Activated CD4-positive, alpha-beta T cell treated with anti-CD3 and anti-CD28 coated beads for 4 hours (primary cell): ENCODE measurements at places on chromosomes 1 and 21.

- DNase-seq, result no peak
Measured at GRCh38 chr1:23704834-23705495, 13.4 kb downstream of the RPL11 start.

GRCh38 chr1:67889466-67889865 is 56.2 kb upstream of the GNG12 start:
- no peak for DNase-seq

DNA sequence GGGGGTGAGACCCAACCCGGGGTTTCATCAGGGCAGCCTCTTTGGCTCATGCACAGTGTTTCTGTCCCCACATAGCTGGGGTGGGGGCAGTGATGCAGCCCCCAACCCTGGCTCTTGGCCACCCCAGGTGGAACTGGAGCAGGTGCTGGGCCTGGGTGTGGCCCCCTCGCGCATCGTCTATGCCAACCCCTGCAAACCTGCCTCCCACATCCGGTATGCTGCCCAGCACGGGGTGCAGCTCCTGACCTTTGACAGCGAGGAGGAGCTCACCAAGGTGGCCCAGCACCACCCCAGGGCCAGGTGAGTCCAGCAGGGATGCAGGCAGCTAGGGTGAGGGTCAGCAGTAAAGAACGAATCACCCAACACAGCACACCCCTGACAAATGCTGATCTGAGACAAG is 72.3 kb upstream of the TINAGL1 start:
- no peak for DNase-seq

GRCh38 chr1:112923234-112923958 is 32.6 kb downstream of the SLC16A1 start:
- no peak for DNase-seq

- no peak for DNase-seq
Measured at GRCh38 chr1:19222979-19223824, 13.1 kb upstream of the UBR4 start.

DNA sequence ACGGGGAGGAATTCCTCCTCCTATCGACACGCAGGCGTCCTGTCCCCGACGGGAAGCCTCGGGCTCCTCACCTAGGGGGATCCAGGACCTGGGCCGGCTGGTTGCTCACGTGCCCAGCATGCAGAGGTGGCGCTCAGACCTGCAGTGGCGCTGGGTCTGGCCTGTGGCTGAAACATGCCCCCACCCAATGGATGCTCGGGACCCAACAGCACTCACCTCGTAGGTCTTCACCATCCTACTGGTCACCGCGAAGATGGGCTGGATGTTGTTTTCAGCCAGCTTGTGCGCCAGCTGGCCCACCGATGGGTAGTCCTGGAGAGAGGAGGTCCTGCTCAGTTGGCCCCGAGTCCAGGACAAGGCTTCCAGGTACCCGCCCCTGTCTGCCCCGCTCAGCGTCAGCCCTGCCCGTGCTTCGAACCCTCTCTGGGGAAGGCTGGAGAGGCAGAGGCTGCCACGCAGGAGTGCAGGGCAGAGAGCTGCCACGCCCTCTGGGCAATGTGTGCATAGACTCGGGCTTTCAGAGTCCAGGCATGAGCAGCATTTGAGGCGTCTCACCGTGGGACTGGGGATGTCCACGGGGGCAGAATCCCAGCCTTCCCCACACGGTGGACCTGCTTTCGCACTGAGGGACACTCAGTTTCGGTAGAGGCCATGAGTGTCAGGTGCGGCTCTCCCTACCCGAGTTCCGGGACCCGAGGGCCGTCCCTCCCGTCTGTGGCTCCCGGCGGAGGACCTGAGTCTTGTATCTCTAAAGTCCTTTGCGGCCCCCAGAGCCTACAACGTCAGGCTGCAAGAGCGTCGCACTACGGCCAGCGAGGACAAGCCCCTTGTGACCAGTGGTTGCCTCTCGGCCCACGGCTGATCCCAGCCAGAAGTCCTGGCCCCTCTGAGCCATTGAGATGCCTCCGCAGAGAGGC is 21.6 kb downstream of the ITGB2 start:
- DNase-seq, result no peak

DNA sequence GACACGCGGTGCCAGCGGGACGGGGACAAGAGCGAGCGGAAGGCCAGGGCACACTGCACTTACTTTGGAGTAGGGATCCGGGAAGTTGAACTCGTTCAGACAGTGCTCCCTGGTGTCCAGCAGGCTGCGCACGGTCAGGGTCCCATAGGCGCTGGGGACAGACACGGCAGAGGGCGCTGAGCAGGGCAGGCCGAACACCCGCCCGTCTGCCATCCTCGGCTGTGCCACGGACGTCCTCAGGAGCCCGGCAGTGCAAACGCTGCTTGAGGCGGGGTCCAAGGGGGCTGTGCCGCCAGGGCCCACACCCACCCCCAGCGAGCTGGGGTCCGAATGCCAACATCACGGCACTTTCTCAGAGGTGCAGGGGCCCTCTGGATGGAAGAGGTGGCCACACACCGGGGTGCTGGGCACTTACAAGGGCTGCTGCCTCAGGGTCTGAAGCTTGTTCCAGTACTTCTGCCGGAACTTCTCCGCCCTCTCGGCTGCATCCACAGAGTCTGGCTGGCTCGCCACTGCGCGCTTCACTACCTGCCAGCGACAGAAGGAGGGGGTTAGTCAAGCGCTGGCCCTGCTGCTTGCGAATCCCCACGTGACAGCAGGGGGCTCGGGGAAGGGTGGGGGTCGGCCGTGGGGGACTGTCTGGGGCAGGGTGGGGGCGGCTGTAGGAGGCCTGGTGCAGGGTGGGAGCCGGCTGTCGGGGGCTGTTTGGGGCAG is 12.3 kb downstream of the PANK4 start:
- DNase-seq, result no peak

DNA sequence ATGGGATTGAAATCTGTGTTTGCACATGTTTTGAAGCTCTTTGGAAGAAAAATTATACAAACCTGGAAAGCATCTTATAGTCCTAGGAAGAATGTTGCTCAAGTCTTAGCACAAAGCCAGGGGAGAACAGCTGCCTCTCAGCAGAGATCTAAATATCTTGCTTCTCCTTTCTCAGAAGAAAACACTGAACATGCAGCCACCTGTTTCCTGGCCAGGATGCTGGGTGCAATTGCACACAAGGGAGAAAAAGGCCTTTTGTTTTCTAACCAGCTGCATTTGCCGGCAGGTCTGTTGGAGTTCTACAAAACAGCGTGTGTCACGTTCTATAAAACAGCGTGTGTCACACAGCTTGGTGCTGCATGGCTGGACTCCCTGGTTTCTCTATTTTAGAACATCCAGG is 259.6 kb upstream of the PLD5 start:
- DNase-seq, result no peak

DNA sequence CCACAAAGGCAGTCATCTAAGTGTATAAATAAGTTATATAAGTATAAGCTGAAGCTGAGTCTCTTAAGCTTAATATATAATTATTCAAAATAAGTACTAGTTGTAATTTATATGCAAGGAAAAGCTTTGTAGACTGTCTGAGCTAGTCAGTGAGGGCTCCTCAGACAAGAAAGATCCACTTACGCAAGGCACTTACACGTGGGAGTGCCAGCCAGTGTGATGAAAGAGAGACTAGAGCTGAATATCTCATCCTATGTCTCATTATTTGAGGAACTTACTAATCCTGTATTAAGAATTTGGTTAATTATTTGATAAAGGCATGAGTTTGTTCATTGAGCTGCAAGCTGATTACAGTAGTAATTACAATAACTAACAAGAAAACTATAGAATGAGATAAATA is 146.9 kb downstream of the PDE4B start:
- DNase-seq, result no peak
